Body of pancreas (tissue), 4 donors: ENCODE measurements at places on chromosomes 5 and 9. TPM values are rescaled to one million over a fixed set of nuclear protein-coding genes. Genes with fewer than 3 reads are reported as not detected.

GPX3 gene
- 686 TPM for total RNA-seq

UNC5A gene
- total RNA-seq = 0.52 TPM

MAP1B gene
- 30.4 TPM for total RNA-seq

GRCh38 chr9:34961574-34962490 lies 3.7 kb downstream of the PHF24 start:
- H3K27ac ChIP-seq = no peak overlapping the region
- H3K27me3 ChIP-seq = no peaks in the 10 kb centered on the region
- H3K36me3 ChIP-seq = no peaks in the 10 kb centered on the region
- no peak overlapping the region for H3K4me3 ChIP-seq
- DNase-seq = no peak

DNA sequence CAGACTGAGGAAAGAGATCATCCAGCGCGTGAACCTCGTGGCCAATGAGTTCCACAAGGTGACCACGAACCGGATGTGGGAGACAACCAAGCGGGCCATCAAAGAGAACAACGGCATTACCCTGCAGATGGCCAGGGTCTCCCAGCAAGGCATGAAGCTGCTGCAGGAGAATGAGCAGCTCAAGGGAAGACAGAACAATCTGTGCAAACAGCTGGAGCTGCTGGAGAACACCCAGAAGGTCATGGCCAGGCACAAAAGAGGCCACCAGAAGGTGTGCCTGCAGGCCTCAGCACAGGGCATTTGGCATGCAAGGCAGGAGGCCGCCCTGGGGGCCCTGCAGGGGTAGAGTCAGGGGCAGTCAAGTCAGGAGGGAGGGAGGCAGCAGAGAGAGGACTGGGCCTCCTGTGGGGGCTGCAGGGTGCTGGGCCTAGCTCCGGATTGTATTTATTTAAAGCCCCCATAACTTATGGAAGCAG lies 4.2 kb downstream of the PTRH1 start:
- no peaks in the 10 kb centered on the region for H3K27me3 ChIP-seq
- peaks cover 23% of the 10 kb centered on the region for H3K4me1 ChIP-seq
- no peak overlapping the region for H3K27ac ChIP-seq
- no peak overlapping the region for H3K4me3 ChIP-seq

SLC45A2 gene
- total RNA-seq = not detected

DRD1 gene
- not detected for total RNA-seq

DNA sequence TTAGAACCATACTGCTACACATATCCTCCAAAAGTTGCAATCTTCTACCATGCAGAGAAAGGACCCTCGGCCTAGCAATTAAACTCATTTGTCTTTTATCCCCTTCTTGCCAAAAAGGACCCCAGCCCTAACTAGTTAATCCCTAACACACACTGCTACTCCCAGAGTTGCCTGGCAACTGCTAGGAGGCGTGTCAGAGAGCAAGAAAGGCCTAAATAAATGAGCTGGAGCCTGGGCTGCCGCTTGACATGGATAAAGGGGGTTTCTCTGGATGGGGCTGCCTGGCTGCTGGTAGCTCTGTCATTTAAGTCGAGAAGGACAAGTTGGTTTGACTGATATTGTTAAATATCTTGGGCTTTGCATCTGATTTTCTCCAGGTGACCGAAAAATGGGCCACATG lies 194.8 kb downstream of the CRB2 start:
- H3K36me3 ChIP-seq = no peaks in the 10 kb centered on the region
- DNase-seq = no peak
- no peaks in the 10 kb centered on the region for H3K27me3 ChIP-seq

DNA sequence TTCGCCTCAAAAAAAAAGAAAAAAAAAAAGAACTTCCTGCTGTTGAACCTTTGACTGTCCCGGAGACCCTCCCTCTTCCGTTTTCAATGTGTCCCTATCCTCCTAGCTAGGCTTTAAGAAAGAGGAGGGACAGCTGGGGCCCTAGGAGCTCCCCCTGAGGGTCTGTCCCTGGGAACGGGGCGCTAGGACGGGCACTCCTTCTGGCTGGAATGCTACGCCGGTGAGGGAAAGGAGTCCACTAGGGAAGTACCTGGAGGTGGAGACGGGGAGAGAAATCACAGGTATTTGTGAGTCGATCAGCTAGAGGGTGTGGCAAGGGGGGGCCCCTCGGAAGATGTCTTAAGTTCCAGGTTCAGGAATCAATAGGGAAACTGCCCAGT lies 4.6 kb downstream of the SIT1 start:
- H3K4me3 ChIP-seq = peak overlapping the region; percentile 58
- H3K4me1 ChIP-seq = peaks cover 11% of the 10 kb centered on the region
- DNase-seq = peak; percentile 67
- H3K36me3 ChIP-seq = no peaks in the 10 kb centered on the region

DNA sequence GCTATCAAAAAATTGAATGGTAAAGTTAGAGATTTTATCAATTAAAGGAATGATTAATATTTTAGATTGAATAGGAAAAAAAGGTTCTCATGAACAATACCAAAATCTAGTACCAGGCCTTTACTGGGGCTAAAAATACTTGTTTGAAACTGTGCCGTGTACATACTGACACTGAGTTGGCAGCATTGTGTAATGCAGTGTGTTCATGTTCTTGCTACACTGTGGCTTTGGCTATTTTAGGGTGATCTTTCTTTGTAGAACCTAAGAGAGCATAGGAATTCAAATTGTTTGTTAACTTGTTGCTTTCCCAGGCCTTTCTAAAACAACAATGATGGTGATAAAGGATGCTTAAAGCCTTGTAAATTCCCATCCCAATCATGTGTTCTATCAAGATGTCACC lies 80.9 kb downstream of the KIF4B start:
- H3K36me3 ChIP-seq = no peaks in the 10 kb centered on the region
- H3K27me3 ChIP-seq = no peaks in the 10 kb centered on the region
- no peak overlapping the region for H3K4me3 ChIP-seq
- no peak overlapping the region for H3K27ac ChIP-seq
- H3K4me1 ChIP-seq = no peaks in the 10 kb centered on the region
- no peak for DNase-seq

GRCh38 chr9:5500441-5501235 lies 9.7 kb upstream of the PDCD1LG2 start:
- H3K4me3 ChIP-seq = no peak overlapping the region
- no peaks in the 10 kb centered on the region for H3K27me3 ChIP-seq
- DNase-seq = no peak
- no peaks in the 10 kb centered on the region for H3K4me1 ChIP-seq
- H3K27ac ChIP-seq = no peak overlapping the region

LRRC19 gene
- 0.78 TPM for total RNA-seq

DNA sequence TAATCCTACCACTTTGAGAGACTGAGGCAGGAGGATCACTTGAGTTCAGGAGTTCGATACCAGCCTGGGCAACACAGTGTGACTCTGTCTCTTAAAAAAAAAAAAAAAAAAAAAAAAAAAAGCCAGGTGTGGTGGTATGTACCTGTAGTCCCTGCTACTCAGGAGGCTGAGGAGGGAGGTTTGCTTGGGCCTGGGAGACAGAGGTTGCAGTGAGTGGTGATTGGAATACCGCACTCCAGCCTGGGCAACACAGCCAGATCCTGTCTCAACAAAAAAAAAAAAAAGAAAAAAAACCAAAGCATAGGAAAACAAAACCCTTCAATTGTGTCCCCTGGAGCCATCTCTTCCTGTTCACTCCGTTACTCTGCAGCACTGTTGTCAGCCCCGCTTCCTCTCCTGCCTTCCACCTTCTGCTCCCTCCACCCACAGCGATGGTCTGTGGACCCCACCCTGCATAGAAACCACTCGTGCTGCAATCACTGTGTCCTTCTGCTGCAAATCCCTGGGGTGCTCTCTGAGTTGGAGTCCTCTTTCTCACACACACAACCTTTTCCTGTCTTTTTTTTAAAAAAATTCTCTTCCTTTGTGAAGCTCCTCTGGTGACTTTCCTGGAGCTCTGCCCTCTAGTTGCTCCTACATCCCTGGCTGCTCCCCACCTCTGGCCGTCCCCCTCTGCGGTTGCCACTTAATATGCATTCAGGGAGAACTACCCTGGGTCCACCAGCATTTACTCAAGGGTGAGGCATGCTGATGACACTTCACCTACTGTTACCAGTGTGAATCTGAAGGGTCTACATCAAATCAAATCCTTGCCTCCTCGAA lies 22.2 kb downstream of the CCT5 start:
- H3K27me3 ChIP-seq = no peaks in the 10 kb centered on the region
- DNase-seq = no peak
- no peak overlapping the region for H3K27ac ChIP-seq
- peaks cover 5% of the 10 kb centered on the region for H3K4me1 ChIP-seq
- no peak overlapping the region for H3K4me3 ChIP-seq

DNA sequence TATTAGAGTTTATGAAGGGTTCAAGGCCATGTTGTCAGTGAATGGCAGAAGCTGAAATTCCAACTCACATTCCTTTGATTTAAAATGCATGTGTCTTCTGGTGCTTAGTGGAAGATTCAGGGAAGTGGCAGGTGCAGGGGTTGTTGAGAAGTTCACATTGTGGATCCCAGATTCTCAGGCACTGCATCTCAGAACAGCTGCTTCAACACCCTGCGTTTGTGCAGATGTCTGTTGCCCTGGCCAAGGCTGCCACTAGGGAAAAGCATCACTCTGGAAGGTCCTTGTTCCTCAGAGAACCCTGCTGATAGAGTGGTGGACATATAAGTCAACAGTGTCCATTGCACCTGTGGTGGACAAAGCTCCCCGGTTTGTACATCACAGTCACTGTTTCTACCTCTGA lies 162.7 kb downstream of the PAPPA start:
- no peaks in the 10 kb centered on the region for H3K27me3 ChIP-seq
- no peak overlapping the region for H3K27ac ChIP-seq
- no peak overlapping the region for H3K4me3 ChIP-seq
- no peak for DNase-seq

DNA sequence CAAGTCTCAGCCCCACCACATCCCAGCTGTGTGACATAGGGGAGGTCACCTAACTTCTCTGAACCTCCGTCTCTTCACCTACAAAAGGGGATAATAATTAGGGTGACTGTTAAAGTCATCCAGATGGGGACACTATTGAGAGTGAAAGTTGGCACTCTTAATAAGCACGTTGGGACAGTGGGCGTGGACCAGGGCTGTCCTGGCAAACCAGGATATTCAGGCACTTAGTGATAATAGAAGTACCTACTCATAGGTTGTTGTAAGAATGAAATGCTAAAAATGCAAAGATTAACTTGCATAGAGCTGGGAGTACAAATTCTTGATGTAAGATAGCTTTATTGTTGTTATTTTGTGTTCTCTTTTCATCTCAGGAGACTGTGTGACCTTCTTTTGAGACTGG lies 177.9 kb downstream of the MELK start:
- H3K27me3 ChIP-seq = no peaks in the 10 kb centered on the region
- no peaks in the 10 kb centered on the region for H3K4me1 ChIP-seq
- H3K36me3 ChIP-seq = no peaks in the 10 kb centered on the region
- no peak overlapping the region for H3K4me3 ChIP-seq

DNA sequence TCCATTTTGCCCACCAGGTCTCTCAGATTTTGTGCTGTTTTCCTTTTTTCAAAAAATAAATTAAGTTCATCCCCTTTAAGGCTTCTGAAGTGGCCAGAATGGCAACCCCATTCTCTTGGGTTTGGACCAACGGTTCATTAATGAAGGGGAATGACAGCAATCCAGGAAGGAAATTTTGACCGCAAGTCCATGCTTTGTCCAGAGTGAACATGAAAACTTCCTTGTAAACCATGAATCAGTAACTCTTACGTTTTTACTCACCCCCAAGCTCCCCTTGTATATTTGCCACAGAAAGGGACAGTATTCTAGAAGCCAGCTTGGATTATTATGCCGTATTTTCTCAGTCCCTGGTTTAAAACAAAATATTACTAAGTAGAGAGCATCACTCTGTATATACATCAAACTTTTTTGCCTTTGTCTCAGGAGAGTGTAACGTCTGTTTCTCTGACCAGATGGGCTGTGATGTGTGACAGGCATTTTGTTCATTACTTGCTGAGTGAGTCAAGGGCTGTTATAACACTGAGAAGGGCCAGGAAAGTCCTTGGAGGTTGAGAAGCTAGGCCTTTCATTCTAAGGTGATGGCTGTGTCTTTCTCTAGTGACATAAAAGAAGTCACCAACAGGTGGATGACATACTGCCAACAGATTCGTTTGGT lies 148.2 kb downstream of the SMARCA2 start:
- no peak overlapping the region for H3K27ac ChIP-seq
- no peaks in the 10 kb centered on the region for H3K27me3 ChIP-seq
- no peak overlapping the region for H3K4me3 ChIP-seq

DNA sequence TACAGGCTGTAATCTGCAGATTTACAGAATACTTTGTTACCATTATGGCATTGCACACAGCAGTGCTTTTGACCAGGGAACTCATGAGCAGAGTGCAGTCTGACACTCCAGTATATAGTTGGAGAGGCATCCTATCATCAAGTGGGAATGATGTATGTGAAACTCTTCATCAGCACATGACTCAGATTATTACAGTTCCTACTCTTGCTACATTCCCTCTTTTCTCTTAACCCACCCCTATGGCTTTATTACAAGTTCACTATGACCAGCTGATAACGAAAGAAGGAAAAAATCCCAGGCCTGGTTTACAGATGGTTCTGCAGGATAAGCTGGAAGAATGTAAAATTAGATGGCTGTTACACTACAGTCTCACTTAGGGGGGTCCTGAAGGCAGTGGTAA lies 385.9 kb downstream of the RASEF start:
- no peak overlapping the region for H3K27ac ChIP-seq
- H3K4me1 ChIP-seq = no peaks in the 10 kb centered on the region
- H3K36me3 ChIP-seq = no peaks in the 10 kb centered on the region
- no peak overlapping the region for H3K4me3 ChIP-seq

- no peaks in the 10 kb centered on the region for H3K36me3 ChIP-seq
- H3K27me3 ChIP-seq = no peaks in the 10 kb centered on the region
- H3K4me1 ChIP-seq = no peaks in the 10 kb centered on the region
- no peak overlapping the region for H3K4me3 ChIP-seq
- H3K27ac ChIP-seq = no peak overlapping the region
- DNase-seq = no peak
These were observed 7.9 kb downstream of the KCNIP1 start for GRCh38 chr5:170511551-170512258.

CNTRL gene
- 16.1 TPM for total RNA-seq

CD274 gene
- total RNA-seq = 3.6 TPM

- H3K27me3 ChIP-seq = no peaks in the 10 kb centered on the region
- peaks cover 61% of the 10 kb centered on the region for H3K4me1 ChIP-seq
- peak; percentile 63 for DNase-seq
- H3K36me3 ChIP-seq = no peaks in the 10 kb centered on the region
- H3K27ac ChIP-seq = peak overlapping the region; percentile 89
- H3K4me3 ChIP-seq = no peak overlapping the region
These were observed 106.8 kb downstream of the FRMD3 start for GRCh38 chr9:83431101-83432060.

GRCh38 chr5:131776450-131776849 lies 20.4 kb downstream of the FNIP1 start:
- H3K27me3 ChIP-seq = no peaks in the 10 kb centered on the region
- H3K36me3 ChIP-seq = no peaks in the 10 kb centered on the region
- H3K27ac ChIP-seq = no peak overlapping the region
- no peak overlapping the region for H3K4me3 ChIP-seq
- H3K4me1 ChIP-seq = peaks cover 47% of the 10 kb centered on the region

GRCh38 chr5:90050103-90050502 lies 359.5 kb downstream of the CETN3 start:
- H3K27ac ChIP-seq = no peak overlapping the region
- H3K36me3 ChIP-seq = no peaks in the 10 kb centered on the region
- H3K4me1 ChIP-seq = no peaks in the 10 kb centered on the region

SPEF2 gene
- total RNA-seq = 11.4 TPM

FGF18 gene
- total RNA-seq = not detected

SRA1 gene
- 10.9 TPM for total RNA-seq
